ENCODE measurements at places on chromosomes 7 and 10.

DNA sequence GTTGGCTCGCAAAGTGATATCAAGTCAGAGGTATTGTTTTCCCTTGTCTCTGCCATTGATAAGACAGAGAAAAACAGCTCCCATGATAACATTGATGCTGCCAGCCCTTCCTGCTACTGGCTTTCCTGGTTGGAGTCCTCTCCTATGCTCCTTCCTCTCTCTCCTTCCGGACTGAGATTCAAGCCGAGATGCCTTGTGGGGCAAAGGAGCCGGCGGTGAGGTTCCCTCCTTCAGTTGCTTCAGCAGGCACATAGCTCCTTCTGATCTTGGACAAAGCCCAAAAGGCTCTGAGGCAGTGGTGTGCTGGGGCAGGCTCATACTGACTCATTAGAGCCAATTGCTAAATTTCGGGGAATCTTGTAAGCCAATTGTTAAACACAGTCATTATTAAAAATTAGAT is 8.8 kb upstream of the ZCCHC24 start:
- DNase-seq: no peak

- no peak for DNase-seq
These were observed 1.3 kb downstream of the ABCB1 start for GRCh38 chr7:87599336-87599735.

DNA sequence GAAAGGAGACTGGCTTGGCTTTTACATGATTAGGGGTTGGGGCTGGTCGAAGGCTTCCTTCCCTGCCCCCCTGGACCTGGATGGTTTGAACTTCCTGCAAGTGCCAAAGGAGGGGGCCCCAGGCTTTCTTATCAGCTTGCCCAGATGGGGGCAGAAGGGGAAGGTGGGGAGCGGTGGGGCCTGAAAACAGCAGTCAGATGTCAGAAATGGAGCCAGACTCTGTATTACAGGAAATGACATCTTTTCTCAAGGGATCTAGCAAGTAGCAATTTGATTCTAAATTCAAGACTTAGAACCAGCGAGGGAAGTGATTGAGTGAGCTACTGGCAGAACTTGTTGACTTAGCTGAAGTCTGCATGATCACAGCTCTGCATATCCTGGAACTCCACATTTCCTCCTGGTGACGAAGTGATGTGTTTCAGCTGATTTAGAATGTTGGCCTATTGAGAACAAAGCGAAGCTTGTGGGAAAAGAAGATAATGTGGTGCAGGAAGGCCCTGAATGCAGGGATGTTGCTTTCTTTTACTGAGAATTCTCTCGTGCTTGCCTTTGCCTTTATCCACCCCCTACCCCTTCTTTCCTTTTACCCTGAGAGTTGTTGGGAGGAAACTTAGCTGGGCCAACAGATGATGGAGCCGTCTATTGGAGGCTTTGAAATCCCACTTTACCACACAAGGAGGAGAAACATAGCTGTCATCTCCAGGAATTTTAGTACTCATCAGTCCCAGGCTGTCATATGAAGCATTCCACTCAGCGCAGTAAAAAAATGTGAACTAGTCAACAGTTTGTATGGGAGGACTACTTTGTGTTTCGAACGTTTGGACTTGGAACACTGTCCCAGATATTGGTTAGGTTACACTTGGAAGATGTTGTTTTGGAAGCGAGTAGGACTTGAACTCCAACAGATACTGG is 43.2 kb downstream of the CCNY start:
- DNase-seq: no peak

GRCh38 chr10:57818522-57818921 is 449.2 kb downstream of the IPMK start:
- DNase-seq: peak; percentile 28

DNA sequence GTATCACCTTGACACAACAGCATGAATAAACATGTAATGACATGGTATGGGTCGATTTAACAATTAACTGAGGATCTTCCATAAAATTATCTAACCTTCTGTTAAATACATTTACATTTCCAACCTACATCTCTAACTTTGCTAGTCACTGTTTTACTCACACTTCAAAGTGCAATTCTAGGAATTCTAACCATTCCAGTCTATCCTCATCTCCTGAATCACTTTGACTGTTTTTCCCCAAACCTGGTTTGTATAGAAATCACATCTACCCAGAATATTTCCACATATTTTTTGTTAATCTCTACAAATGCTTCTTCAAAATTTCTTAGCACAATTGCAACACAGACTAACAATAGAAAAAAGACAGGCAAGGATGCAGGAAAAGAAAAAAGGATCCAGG is 6.2 kb downstream of the ABI1 start:
- no peak for DNase-seq

DNA sequence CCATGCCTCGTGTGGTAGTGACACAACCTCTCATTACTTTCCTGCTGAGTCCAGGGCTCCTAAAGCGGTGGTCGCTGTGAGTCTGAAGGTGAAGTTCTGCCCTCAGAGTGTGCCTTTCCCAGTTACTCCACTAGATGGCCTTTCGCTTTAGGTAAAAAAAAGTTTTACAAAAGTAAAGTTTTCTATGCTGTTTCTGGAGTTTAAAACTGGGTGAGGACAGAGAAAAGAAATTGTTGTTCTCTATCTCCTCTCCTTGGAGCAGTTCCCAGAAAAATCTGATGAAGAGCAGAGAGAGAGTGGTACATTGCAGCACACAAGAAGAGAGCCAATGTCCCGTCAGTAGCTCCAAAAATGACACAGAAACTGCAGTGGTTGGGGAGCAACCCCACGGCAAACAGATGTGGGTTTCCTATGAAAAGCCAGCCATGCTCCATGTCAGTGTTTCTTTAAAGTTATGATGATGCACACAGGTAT is 257.1 kb downstream of the GLI3 start:
- no peak for DNase-seq

- DNase-seq: no peak
These were observed 176.0 kb upstream of the TNRC18 start for GRCh38 chr7:5599543-5600200.

- DNase-seq: no peak
These were observed 332.0 kb upstream of the GALNT17 start for GRCh38 chr7:70799841-70800405.

GRCh38 chr7:37833107-37833817 is 15.1 kb upstream of the NME8 start:
- peak; percentile 69 for DNase-seq

- no peak for DNase-seq
These were observed 47.6 kb upstream of the ANKRD1 start for GRCh38 chr10:90968328-90969081.

DNA sequence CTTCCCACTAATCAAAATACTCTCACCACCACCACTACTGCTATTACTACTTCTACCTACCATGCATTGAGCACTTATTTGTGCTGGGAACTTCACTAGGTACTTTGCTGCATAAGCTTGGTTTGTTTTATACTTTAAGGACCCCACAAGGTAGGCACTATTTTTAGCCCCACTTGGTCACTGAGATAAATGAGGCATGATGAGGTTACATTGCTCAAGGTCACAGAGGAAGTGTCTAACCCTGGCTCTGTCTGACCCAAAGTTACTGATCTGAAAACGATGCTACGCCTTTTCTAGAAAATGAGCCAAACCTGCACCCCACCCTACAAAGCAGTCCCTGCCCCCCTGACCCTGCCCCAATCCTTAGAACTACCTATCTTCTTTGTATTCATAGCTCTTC is 35.6 kb downstream of the NRP1 start:
- no peak for DNase-seq

DNA sequence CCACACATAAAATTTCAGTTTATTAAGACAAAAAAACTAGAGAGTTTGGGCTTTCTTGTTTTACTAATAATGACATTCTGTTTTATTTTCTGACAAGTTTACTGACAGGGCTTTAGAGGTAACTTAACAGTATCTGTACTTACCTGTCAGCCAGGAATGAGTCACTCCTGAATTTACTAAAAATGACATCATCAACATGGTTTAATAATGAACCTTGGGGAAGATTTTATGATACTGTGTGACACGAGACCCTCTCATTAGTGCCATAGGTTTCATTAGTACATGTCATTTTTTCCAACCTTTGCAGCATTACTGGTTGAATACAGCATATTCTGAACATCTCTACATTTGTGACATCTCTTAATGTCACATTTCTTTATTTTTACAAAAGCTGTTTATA is 131.1 kb downstream of the KCND2 start:
- no peak for DNase-seq

- no peak for DNase-seq
These were observed 502.2 kb downstream of the ARL4A start for GRCh38 chr7:13189668-13190067.

- DNase-seq: no peak
These were observed 29.3 kb downstream of the PLEKHS1 start for GRCh38 chr10:113780681-113781250.

GRCh38 chr7:47588704-47589225 is 6.9 kb upstream of the TNS3 start:
- no peak for DNase-seq

DNA sequence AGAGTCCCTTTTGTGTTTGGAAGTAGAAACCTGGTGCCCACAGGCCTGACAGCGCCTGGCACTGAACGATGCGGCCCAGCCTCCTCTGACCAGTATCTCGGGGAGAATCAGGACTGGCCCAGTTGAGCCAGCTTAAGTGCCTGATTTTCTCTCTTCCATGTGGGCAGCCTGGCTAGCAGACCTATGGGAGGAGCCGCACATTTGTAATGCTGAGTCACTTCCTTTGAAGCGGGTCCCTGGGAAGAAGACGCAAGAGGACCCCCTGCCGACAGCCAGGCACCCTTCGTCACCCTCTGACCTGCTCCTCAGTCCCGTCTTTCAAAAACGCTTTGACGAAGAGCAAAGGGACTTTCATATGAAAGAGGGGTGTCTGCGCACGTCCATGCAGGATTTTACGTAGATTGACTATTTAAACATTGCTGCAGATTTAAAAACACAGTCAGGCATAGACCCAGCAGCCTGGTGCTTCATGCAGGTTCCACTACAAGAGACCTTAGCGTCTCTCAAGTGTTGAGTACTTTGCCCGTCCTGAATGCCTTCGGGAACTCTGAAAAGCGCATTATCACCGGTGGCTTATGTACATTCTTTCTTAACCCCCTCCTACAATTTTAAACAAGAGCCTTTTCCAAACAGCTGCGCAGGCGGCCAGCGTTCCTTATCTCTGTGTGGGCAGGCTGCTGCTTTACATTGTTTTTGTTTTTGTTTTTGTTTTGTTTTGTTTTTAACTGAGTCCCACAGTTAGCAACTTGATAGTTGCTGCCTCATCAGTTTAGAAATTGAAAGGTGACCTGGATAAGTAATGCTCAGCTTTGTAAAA is 36.5 kb upstream of the AP5Z1 start:
- no peak for DNase-seq

All from NCI-H2081 (cell line).